ENCODE measurements at places on chromosomes 6 and 20.

DNA sequence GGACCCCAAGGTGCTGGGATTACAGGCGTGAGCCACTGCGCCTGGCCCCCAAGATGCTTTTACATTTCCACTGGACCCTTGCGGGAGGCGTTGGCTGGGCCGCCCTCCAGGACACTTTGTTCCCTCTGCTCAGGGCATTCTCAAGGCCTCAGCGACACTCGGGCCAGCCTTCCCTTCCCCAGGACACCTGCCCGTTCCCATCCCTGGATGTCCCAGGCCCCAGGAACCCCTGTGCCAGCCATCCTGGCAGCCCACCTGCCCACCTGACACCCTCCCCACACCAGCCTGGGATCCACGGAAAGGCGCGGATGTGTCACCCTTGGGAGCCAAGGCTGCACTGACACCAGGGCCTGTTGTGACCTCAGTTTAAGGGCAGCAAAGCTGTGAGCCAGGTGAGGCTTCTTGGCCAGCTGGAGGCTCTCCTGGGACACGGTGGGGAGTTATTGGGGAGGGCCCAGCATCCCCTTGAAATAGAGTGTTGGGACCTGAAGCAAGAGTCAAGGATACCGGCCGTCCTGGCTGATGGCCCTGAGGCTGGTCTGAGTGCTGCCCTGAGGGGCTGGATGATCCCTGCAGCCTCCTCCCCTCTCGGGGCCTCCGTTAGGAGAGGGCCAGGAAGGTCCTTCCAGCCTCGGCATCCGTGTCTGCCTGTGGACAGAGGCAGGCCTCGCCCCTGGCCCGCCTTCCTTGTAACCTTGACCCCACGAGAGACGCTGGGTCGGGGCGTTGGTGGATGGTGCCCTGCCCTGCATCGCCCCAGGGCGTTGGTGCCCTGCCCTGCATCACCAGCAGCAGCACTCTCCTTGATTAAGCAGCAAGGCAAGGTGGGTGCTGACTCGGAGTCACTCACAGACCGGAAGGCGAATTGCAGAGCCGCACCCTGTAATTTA lies 84.2 kb upstream of the BHLHE23 start:
- DNase-seq, result no peak

DNA sequence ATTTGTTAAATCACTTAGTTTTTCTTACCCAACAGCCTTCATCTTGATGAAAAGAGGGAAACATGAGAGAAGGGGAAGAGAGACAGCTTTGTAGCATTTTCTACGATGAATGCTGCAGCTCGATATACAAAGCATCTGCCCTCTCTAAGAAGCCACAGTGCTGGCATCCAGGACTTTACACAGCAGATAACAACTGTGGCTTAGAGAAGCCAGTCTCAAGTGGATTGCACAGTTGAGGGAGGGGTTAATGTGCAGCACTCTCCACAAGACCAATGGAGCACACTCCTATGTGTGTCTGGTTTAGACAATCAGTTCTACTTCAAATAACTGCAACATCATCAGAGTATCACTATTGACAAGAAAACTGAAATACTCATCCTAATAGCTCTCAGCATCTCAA lies 5.8 kb downstream of the C6orf120 start:
- no peak for DNase-seq

DNA sequence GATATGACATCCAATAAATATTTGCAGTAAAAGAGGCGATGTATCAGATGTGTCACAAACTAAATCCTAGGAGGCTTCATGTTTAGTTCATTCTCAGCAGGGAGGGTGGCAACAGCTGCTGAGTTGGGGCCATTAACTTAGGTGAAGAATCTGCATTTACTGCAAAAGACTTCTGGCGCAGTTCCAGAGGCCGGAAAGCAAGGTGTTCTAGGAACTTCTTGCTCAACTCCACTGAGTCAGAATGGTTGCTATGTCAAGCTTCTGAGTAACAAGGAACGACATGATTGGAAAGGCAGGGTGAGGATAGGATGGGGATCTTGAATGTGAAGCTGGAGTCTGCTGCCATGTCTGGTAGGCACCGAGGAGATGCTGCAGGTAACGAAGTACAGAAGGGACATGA lies 11.7 kb downstream of the ADNP start:
- DNase-seq, result no peak

- DNase-seq, result no peak
These were observed 150.0 kb upstream of the MARCKS start for GRCh38 chr6:113707194-113707593.

DNA sequence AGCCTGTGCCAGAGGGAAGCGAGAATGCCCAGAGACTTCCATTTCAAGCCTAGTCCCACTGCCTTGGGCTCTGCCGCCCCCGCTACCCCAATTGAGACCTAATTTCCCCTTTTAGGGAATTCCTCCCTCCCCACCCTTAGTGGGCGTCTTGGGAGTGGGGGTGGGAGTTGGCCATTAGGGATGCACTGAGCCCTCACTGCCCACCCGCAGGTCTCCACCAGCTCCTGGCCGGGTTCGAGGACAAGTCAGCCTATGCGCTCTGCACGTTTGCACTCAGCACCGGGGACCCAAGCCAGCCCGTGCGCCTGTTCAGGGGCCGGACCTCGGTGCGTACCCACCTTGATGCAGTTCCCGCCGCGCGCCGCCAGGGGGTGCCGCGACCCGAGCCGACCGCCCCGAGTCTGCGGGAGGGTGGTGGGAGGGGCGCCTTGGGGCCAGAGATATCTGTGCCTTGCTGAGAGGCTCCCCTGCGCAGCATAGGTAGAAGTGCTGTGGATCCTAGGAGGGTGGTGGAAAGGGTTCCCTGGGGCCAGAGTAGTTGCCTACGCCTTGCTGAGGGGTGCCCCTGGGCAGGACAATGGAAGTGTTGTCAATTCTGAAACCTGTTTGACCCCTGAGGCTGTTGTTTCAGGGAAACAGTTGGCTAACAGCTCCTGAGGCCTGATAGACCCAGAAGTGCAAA lies 9.2 kb downstream of the ITPA start:
- DNase-seq, result peak; percentile 32

DNA sequence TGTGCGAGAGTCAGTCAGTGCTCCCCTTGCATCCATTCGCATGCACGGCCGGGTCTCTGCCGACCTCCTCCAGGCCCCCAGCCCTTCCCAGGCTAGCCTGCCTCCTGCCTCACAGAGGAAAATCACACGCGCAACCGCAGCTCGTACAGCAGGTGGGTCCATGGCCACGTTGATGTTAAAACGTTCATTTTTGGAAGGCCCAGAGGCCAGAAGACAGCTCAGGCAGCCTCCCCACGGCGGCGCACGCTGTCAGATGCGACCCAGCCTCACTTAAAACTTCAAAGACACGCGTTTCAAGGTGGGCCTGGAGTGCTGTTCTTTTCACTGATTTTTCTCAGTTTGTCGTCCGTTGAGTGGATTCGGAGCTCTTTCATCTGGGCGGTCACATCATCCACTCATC lies 276.5 kb downstream of the SMOC2 start:
- DNase-seq, result no peak

- no peak for DNase-seq
These were observed 251.1 kb upstream of the TBX18 start for GRCh38 chr6:85015396-85015990.

DNA sequence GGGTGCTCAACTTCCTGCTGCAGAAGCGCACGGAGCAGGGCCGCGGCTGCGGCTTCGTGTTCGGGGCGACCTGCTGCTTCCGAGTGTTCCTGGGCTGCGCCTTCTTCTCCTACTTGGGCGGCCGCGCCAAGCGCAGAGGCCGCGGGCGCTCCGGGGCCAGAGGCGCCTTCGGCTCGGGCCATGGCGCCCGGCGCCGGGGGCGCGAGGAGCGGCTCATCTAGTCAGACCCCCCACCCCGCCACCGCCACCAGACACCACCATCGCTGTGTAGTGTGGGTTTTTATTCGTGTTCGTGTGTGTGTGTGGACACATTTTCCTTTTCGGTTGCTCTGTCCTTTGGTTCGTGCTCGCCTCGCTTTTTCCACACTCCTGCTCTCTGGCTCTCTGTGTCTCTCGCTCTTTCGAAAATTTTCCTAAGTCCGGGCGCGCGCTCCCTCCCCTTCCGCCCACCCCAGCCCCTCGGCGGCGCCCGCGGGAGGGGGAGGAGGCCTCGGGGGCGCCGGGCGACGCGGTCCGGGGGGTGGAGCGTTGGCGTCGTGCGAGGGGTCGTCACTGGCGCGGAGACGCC lies 38.1 kb downstream of the GNAS start:
- peak; percentile 46 for DNase-seq

- no peak for DNase-seq
These were observed 6.9 kb upstream of the RIPPLY2 start for GRCh38 chr6:83846291-83846690.

DNA sequence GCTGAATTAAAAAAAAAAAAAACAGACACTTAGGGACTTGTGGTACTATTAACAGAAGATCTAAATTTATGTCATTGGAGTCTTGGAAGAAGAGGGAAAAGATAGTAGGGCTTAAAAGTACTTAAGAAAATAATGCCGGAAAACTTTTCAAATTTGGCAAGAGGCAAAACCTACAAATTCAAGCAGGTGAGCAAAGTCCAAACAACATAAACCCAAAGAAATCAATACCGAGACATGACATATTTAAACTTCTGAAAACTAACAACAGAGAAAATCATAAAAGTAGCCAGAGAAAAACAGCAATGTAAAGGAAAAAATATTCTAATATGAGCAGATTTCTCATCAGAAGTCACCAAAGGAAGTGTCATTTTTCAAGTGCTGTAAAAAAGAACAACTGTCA lies 44.4 kb downstream of the EPM2A start:
- no peak for DNase-seq

GRCh38 chr6:11575408-11576033 lies 38.0 kb downstream of the TMEM170B start:
- DNase-seq, result no peak

- no peak for DNase-seq
These were observed 98.4 kb downstream of the MRPL14 start for GRCh38 chr6:44028789-44029310.

DNA sequence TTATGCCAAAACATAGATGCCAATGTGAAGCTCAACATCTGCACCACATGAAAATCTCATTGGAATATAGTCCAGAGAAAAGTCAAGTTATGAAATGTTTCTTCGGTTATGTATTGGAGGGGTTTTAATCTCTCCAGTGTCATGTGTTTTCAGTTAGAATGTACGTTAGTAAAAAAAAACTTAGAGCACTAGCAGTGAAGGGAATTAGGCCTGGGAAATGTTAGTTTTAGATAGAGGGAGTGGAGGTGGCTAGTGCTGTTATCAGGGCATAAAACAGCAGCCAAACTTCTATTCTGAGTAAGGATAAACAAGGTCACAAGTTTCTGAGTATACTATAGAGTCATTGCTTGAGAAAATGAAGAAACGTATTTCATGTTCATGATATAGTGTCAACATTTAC lies 42.9 kb downstream of the HDGFL1 start:
- DNase-seq, result no peak

DNA sequence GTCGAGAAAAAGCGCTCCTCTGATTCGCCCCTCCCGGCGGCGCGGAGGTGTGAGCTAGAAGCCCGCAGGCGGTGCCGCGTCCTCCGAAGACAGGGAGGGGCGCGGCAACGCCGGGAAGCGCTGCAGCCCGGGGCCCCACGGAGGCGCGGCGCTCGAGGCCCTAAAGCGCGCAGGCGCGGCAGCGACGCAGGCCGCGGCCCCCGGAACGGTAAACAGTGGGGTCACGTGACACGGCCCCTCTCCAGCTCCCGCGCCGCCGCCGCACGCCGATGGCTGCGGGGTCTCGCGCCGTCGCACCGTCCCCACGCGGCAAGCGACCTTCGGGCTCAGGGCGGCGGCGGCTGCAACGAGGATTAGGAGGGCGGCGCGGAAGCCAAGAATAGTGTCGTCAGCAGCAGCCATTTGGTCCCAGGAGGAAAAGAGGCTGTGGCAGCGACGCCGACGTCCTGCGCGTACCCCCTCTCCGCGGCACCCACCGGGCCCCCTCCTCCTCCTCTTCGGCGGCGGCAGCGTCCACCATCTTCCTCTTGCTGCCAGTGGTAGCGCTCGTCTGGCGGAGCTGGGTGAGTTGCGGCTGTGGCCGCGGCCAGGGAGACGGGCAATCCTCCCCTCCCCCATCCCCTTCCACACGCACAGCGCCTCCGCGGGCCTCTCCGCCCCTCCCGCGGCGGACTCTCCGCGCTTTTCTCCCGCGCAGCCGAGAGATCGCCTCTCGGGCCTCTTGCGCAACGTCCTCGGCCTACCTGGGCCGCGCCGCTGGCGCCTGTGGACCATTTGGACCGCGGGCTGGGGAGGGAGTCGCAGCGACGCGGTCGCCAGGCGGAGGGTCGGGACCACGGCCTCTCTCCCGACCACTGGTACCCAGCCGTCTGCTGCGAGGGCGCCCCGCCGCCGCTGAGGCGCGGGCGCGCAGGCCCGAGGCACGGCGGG lies at the start of gene PHF3:
Gene PHF3, plus strand, starts transcription at position 215 of the 930 bp plus-strand sequence. CDS start 10,750 bp downstream, outside the sequence.
- peak; percentile 82 for DNase-seq

DNA sequence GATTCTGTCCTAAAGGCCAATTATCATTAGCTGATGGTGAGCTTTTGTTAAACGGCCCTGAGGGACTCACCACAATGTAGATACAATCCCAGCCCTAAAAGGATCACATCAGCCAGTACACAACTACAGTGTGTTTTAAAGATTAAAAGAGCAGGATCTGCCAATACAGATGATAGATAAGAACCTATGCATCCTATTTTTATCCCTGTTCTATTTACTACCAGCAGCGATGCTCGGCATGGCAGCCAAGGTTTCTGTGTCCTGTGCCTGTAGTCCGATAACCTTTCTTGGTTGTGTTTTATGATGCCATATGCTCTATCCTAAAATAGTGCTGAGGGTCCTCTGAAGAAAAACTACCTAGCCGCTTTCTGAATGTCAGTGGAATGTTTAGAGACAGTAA lies 289.4 kb downstream of the PHACTR1 start:
- DNase-seq, result no peak

- DNase-seq, result no peak
These were observed 13.4 kb upstream of the MRGBP start for GRCh38 chr20:62782893-62783278.

DNA sequence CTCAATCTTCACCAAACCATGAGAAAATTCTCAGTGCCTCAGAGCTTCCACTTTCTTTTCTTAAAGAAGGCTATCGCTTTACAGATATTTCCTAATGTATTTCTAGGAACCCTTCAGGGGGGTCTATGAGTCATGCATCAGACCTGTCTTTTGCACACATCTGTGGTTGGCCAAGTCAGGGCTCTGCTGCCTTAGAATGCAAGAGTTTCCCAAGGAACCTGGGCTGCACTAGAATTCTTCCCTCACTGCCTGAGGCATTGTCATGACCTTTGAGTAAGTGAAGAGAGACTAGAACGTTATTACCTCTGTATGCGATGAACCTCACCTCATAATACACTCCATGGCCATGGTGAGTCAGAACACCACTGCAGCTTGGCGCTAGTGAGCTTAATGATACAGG lies 365.0 kb upstream of the ID4 start:
- no peak for DNase-seq

GRCh38 chr6:127833336-127833735 lies 67.5 kb downstream of the THEMIS start:
- no peak for DNase-seq

Measured in stimulated activated CD8-positive, alpha-beta memory T cell treated with anti-CD3 and anti-CD28 coated beads, Interleukin-4, amount 100 ng/mL, for 4 hours (primary cell).